ENCODE measurements at places on chromosomes 7 and 10.

GRCh38 chr10:88949912-88950837, 2.4 kb downstream of the ACTA2 start:
- no peak for DNase-seq

DNA sequence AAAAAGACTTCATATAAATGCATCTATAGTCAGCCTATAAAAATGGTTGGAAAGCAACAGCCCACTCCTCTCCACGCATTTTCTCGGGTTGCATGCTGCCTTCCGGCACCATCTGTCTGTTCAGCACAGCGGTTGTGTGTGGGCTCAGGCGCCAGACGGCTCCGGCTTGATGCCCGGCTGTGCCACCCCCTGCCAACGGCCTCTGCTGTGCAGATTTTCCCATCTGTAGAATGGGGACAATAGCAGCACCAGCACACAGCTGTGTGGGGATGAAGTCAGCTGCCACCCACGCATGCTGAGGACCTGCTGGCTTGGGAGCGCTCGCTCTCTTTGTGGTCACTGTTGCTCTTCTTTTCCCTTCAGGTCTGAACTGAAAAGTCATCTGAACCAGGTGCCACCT, 19.5 kb downstream of the PRKAG2 start:
- DNase-seq, result no peak

GRCh38 chr10:34815185-34816084, at the start of gene PARD3:
Gene PARD3 (minus strand): TSS chr10:34815296. CDS start chr10:34814995, 301 bp downstream.
- DNase-seq, result no peak

- DNase-seq, result no peak
Observed at GRCh38 chr10:43134126-43134905, 3.9 kb upstream of the CSGALNACT2 start.

- DNase-seq, result no peak
Observed at GRCh38 chr7:102942868-102943267, 30.1 kb downstream of the LRRC17 start.

GRCh38 chr7:88331322-88331721, 24.6 kb upstream of the STEAP4 start:
- no peak for DNase-seq

GRCh38 chr7:47510192-47510591, 71.7 kb downstream of the TNS3 start:
- no peak for DNase-seq

GRCh38 chr10:31897506-31897905, 31.1 kb downstream of the ARHGAP12 start:
- DNase-seq, result no peak

- no peak for DNase-seq
Observed at GRCh38 chr10:10796061-10796773, 221.5 kb upstream of the CELF2 start.

DNA sequence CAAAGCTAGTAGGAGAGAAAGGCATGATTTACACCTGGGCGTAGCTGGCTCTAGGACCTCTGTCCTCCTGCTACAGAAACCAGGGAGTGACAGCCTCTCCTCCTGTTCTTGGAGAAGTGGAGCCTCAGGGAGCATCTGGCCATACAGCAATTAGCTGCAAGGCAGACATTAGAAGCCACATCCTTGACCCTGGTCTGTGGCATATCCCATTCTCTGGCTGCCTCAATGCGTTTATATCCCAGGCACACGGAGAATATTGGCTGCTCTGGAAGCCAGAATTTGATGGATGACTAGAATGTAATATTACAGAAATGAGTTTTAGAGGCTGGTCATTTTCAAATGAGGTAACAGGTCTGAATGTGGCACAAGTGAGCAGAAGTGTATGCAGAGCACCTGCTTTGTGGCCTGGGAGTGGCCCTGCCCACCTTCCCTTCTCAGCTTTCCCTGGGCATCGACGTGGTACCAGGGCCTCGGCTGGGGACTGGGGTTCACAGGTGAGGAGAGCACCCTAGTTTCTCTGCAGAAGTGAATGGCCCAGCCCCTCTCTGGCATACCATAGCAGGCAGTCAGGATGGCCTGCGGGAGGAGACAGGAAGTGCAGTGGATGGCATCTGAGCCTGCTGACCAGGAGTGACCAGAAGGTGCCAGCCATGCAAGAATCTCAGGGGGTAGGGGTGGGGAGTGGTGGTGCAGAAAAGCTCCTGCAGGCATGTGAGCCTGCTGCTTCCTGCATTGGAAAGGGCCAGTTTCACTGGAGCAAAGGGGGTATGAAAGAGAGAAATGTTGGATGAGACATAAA, 367.2 kb upstream of the ZNF32 start:
- DNase-seq, result no peak

DNA sequence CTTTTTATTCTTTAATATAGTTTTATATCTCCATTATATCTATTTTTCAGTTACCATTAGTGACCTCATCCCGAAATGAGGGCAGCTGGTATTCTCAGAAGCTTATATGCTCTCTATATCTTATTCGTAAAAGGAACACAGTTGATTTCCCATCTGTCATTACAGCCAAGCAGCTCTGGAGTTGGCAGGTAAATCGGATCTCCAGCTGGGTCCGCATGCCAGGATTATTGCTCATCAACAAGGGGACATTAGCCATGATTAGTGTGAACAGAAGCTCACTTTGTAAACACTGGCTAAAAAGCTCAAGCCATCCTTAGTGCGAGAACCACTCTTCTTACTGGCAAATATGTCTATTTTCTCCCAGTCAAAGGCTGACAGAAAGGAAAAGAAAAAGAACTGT, 180.3 kb downstream of the NPSR1 start:
- DNase-seq, result no peak

GRCh38 chr7:123346766-123347165, 147.0 kb upstream of the SLC13A1 start:
- DNase-seq, result no peak

DNA sequence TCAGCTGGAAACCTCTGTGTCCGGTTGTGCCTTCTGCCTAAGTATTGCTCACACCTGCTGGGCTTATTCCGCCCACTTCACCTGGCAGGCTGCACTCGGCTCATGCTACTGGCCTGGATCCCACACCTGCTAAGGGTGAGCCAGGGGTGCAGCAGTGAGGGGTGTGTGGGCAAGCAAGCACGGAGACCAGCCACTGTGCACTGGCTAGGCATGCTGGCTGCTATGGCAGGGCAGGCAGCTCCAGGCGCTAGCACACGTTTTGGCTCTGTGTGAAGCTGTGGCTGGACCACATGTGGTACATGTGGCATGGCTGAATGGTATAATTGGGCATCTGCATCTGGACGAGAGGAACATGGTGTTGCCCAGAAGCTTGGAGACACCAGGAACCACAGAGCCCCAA, 940.7 kb downstream of the NRG3 start:
- no peak for DNase-seq

GRCh38 chr10:24958721-24959381, 6.4 kb upstream of the PRTFDC1 start:
- DNase-seq, result no peak

- DNase-seq, result no peak
Observed at GRCh38 chr7:21543528-21544302, 876 bp downstream of the DNAH11 start.

- DNase-seq, result no peak
Observed at GRCh38 chr7:20738518-20739481, 47.9 kb downstream of the SP8 start.

- no peak for DNase-seq
Observed at GRCh38 chr10:131638049-131638879, 262.5 kb upstream of the PPP2R2D start.

DNA sequence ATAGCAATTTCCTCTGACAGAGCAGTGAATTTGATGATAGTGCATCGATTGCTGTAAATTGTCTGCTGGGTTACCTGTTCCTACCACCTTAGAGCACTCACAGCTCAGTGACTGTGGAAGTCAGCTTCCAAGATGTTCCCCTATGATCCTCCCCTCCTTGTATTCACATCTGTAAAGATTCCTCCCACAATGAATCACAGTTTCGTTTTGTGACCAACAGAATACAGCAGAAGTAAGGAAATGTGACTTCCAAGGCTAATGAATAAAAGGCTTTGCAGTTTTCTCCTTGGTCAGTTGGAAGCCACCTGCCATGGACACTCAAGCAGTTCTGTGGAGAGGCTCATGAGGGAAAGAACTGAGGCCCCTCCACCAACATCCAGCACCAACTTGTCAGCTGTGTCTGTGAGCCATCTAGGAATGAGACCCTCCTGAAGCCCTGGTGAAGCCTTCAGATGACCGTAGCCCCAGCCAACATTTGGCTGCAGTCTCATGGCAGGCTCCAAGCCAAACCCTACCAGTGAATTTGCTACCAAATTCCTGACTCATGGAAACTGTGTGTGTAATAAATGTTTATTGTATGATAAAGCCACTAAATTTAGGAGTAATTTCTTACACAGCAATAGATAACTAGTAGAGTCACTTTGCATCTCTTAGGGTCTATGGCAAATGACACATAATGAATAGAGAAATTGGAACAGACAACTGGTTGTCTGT, 309.5 kb upstream of the NPVF start:
- no peak for DNase-seq

- no peak for DNase-seq
Observed at GRCh38 chr7:155917836-155918430, 105.7 kb upstream of the SHH start.

- DNase-seq, result peak; percentile 20
Observed at GRCh38 chr10:6464862-6465430, 115.1 kb downstream of the PRKCQ start.

DNA sequence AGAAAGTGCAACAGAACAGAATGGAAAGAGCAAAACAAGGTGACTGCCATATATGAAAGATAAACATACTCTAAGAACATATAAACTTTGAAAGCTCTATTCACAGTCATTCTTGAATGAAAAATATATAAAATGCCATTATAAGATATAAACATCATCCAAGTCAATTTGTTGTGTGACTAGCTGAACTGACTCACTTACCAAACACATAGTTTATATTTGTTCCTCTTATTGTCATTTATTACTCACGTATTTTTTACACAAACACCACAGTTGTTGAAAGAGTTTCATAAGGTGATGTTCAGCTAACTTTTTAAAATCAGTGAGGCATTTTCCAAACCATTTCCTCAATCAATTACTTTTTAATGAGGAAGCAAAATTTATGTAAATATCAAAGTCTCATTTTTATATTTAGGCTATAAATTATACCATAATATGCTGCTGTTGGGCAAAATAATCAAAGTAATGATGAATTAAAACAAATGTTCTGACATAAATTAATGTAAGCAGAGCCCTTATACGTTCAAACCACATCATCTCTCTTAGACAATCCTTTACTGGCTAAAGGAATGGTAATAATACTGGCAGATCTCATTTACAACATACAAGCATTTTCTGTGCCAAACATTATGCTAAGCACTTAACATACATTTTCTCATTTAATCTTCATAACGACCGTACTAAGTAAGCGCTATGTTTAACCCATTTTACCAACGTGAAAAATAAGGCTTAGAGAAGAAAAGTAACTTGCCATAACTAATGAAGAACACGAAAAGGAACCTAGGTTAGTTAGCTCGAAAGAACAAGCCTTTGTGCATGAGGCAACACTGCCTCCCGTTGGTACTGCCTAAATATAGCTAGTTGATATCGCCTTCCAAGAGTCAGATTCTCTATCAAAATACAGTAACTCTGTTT, 7.3 kb downstream of the LRRN3 start:
- peak; percentile 60 for DNase-seq

DNA sequence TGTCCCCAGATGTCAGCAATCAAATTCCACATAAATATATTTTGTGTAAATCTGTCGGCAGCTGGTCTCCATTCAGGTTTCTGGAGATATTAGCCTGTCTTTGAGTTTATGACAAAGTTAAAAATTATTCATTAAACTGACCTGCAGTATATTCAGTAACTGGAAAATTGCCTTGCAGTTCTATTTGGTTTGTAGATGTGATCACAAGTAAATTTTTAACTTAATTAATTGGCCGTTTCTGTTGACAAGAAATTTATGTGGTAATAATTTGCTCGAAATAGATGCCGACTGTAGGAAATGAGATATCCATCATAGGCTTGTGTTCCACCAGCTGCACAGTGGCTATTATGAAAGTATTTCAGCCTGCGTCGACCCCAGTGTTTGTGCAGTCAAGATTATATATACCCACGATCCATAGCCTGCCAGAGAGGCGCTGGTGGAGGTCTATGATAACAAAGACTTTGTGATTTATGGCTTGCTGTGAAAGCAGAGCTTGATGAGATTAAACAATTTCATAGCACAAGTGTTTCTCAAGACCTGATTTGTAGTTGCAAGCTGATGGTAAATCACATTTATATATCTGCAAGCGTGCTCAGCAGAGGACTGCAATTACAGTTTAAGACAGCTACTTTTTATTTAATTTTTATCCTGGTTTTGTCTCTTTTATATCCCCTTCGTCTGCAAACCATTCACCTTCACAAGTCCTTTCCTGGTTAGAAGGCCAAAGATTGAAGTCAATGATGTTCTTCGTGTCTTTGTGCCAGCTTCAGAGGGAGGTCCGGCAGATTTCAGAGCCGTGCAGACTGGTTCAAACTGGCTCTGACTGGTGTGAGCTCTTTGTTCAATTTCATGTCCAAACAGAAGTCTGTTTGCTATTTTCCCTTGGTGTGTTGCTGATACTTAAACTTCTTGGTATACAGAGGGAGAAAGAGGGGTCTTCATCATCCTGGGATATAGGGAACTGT, 850.9 kb downstream of the LRMDA start:
- no peak for DNase-seq

- no peak for DNase-seq
Observed at GRCh38 chr10:28587970-28588290, 55.0 kb downstream of the WAC start.
